ENCODE measurements at places on chromosomes 6 and 20.
A peak's percentile ranks its signal among the peaks of the same experiment; 100 is the strongest.

GRCh38 chr6:12653486-12653885 is 63.1 kb upstream of the PHACTR1 start:
- DNase-seq, result peak; percentile 28

DNA sequence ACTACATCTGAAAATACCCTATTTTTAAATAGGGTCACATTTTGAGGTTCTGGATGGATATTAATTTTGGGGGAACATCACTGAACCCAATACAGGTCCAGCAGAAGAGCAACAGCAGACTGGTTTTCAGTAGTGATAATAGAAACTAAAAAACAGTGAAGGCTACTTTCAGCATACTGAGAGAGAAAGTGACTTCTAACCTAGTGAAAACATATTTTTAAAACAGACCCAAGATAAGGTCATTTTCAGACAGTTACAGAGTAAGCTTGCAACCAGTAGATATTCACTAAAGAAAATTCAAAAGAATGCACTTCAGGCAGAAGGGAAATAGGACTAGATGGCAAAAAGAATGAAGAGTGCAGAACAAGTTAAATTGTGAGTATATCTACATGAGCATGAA is 42.0 kb upstream of the TMEM244 start:
- no peak for DNase-seq

- DNase-seq, result no peak
These were observed 124.5 kb downstream of the IMPG1 start for GRCh38 chr6:75947935-75948334.

DNA sequence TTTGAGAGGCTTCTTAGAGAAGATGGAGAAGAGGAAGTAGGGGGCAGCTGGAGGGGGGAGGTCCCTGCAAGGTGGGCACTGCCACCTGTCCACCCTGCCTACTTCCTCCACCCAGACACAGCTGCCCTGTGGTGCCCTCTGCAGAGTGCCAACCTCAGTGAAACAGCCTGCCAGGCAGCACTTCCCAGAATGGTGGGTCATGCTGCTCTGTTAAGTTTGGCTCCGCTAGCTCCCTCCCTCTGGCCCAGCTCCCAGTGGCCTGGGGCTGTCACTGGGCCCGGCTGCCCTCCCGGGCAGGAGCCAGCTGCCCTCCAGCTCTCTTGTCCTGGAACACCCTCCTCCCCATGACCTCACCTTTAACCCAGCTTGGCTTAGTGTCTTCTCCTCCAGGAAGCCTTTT is 5.1 kb upstream of the EPB41L1 start:
- no peak for DNase-seq

GRCh38 chr6:121309768-121310469 is 24.4 kb downstream of the TBC1D32 start:
- no peak for DNase-seq

DNA sequence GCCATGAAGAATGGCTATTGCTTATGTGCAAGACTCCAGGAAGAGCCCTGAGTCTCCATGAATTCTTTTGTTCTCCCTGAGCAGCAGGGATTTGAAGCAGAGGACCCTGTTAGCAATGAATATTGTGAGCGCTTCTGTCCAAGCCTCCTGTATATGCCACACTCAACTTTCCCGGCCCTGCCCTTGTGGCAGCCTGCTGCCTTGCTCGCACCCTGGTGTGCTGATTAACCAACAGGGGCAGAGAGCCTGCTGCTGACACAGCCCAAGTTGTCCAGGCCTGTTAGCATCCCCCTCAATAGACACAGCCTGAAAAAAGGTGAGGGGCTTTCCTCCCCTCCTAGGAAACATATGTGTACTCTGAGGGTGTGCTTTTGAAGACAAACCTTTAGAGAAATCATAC is 131.4 kb downstream of the BMP2 start:
- DNase-seq, result no peak

- DNase-seq, result no peak
These were observed 330.8 kb upstream of the DEFB112 start for GRCh38 chr6:50380406-50381098.

- no peak for DNase-seq
These were observed 332.9 kb downstream of the KIF16B start for GRCh38 chr20:16240355-16240754.

DNA sequence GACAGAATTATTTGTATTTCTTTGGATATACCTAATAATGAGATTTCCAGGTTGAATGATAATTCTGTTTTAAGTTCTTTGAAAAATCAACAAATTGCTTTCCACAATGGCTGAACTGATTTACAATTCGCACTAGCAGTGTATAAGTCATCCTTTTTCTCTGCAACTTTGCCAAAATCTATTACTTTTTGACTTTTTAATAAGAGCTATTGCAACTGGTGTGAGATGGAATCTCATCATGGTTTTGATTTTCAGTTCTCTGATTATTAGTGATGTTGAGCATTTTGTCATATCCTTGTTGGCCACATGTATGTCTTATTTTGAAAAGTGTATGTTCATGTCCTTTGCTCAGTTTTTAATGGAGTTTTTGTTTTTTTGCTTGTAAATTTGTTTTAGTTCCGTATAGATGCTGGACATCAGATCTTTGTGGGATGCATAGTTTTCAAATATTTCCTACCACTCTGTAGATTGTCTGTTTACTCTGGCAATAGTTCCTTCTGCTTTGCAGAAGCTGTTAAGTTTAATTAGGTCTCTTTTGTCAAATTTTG is 409.8 kb upstream of the CITED2 start:
- DNase-seq, result no peak

- DNase-seq, result no peak
These were observed 281.2 kb upstream of the DEFB112 start for GRCh38 chr6:50330963-50331362.

GRCh38 chr6:36493859-36494258 is 51.1 kb downstream of the KCTD20 start:
- peak; percentile 89 for DNase-seq

DNA sequence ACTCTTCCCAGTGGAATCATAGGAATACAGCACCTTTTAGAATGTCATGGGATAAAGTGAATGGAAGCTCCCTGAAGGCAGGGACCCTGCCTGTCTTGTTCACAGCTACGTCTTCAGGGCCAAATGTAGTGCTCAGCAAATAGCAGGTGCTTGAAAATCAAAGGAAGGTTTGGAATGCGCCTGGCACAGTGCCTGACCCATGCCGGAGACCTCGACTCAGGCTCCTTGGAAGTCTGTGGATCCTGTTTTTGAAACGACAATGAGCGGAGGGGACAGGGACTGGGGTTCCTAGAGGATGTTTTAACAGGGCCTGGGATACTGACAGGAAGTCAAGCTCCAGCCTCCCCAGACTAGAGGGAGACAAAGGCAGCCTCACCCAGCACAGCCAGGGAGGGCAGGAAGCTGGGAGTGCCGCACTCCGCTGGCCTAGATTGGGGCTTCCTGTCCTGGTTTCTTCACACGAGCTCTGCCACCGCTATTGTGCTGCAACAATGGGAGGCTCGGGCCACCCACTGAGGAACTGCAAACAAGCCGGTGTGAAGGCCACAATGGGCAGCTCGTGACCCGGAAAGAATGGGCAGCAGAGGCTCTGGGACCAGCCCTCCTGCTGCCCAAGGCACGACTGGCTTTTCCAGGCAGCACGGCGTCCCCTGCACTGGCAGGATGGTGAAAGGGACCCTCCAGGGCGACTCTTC is 76.7 kb downstream of the PREX1 start:
- DNase-seq, result peak; percentile 71

GRCh38 chr6:119307056-119307455 is 42.5 kb downstream of the MAN1A1 start:
- no peak for DNase-seq

Data from inflammatory macrophage treated with lipopolysaccharide for 1 hour (primary cell).